ENCODE measurements at places on chromosomes 1 and 21.
A peak's percentile ranks its signal among the peaks of the same experiment; 100 is the strongest.

GRCh38 chr21:32800056-32800455 lies 28.5 kb upstream of the PAXBP1 start:
- no peak for DNase-seq

DNA sequence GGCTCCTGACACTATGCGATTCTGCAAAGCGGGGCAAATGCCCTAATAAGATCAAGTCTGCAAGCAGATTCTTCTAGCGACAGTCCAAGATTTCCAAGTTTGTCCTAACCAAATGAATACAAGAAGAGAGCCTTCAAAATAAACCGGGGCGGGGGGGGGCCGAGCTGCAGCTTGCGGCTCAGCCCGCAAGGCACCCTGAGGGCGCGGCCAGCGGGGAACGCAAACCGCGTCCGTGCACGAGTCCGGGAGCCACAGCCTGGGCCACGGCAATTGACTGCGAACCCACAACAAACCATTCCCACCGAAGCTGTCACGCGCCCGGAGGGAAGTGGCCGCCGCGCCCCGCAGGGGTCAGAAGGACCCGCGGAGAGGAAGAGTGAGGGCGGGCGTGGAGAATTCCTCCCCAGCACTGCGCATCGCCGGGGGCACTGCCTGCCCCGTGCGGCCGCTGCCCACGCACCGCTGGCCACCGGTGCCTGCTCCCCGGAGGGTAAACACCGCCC lies 687 bp downstream of the TGFBR3 start:
- no peak for DNase-seq

DNA sequence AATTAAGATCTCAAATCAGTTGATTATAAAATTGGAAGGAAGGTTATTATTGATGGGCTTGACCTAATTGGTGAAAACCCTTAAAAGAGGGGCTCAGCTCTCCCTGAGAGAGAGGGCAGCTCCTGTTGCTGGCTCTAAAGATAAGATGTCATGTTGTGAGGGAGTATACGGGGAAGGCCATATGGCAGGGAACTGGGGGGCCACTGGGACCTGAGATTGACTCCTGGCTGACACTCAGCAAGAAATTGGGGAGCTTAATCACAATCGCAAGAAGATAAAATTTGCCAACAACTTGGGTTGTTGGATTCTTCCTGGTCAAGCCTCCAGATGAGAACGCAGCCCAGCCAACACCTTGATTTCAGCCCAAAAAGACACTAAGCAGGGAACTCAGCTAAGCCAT lies 69.7 kb upstream of the KCNJ6 start:
- DNase-seq = no peak

GRCh38 chr1:29124366-29125236 lies 898 bp upstream of the TMEM200B start:
- DNase-seq = no peak

DNA sequence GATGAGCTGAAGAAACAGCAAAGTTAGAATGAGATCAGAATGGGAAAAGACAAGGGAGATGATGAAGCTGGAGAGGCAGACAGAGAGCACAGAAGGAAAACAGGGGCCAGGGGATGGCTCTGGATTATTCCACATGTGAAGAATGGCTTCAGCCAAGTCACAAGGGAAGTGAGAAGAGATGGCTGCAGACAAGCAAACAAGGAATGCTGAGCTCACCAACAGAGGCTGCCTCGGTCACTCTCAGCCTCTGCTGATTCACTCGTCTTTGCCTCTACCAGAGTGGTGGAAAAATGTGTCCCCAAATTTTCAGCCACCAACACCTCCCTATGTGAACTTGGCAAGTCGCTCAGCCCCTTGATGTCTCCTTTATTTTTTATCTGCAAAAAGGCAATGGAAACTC lies 46.7 kb downstream of the TRABD2B start:
- DNase-seq = no peak

- DNase-seq = no peak
These were observed 32.0 kb downstream of the ACTN2 start for GRCh38 chr1:236718328-236718727.

DNA sequence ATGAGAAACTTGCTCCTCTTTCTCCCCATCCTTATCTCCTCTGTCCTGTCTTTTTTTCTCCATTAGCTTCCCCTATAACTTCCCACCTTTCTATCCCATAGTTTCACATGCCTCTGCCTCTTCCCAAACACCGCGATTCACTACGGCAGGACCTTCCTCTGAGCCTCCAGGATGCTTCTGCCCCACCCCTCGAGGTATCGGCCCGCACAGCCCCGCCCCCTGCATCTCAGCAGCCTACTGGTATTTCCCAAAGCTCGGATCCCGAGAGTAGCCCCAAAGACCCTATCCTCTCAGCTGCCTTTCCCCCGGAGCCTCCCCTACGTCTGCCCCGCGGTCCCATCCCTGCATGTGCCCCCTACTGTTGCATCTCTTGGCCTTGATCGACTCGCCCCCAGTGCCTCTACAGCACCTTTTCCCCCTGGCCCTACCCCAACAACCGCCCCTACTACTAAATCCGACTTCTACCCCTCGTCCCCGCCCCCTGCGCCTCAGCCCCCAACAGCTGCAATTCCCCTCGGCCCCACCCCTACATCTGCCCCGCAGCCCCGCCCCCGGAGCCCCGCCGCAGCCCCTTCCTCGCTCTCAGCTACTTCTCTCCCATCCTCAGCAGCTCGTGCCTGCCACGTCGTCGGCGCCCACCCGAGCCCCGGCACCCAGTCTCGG lies 512 bp downstream of the PIAS3 start:
- no peak for DNase-seq

GRCh38 chr1:36576551-36577110 lies 93.9 kb upstream of the CSF3R start:
- no peak for DNase-seq

GRCh38 chr1:175822580-175822979 lies 79.2 kb upstream of the TNR start:
- DNase-seq = no peak

DNA sequence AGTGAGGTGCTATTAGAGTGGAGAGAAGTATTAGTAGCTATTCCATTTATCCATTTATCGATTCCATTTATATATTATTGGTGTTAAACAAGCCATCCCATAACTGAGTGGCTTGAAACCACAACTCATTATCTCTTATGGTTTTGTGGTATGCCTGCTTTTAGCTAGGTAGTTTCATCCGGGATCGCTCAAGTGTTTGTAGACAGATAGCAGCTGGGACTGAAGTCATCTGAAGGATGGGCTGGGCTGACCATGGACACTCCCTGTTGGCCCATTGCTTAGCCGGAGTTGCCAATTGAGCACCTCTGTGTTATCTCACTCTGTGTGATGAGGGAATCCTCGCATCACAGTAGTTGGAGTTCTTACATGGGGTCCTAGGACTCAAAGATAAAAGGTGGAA lies 622.5 kb downstream of the PLA2G4A start:
- DNase-seq = no peak

GRCh38 chr1:65104854-65105534 lies 43.0 kb upstream of the AK4 start:
- no peak for DNase-seq

GRCh38 chr1:161244888-161245287 lies 6.9 kb upstream of the NR1I3 start:
- no peak for DNase-seq

DNA sequence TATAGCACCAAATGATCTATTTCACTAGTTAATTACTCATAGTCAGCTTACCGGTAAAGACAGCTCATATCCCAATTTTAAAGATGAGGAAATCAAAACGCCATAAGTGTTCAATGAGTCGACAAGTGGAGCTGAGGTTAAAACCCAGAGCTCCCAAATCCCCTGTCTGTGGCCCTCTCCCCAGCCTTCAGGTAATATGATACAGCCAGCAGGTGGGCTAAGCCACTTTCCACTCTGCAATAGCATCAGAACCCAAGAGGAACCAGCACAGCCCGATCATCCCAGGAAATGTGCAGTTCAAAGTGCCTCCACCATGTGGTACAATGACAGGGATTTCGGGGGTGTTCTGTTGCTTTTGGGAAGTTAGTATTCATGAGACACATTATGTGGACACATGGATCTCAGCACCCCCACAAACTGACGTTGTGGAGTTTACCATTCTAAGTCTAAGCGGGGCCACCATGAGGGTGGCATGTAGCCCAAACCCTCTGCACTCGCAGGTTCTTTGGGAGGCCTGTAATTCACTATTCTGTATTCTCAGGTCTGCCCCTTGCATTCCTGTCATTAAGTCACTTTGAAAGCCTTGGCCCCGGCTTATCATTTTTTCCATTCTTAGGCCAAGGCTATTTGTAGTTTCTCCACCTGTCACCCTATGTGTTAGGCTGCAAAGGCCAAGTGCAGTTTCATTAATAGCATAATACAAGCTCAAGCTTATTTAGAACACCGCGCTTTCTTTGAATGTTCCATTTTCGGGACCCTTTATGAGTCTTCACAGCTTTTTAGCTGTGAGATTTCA lies 26.3 kb upstream of the ACTN2 start:
- no peak for DNase-seq

DNA sequence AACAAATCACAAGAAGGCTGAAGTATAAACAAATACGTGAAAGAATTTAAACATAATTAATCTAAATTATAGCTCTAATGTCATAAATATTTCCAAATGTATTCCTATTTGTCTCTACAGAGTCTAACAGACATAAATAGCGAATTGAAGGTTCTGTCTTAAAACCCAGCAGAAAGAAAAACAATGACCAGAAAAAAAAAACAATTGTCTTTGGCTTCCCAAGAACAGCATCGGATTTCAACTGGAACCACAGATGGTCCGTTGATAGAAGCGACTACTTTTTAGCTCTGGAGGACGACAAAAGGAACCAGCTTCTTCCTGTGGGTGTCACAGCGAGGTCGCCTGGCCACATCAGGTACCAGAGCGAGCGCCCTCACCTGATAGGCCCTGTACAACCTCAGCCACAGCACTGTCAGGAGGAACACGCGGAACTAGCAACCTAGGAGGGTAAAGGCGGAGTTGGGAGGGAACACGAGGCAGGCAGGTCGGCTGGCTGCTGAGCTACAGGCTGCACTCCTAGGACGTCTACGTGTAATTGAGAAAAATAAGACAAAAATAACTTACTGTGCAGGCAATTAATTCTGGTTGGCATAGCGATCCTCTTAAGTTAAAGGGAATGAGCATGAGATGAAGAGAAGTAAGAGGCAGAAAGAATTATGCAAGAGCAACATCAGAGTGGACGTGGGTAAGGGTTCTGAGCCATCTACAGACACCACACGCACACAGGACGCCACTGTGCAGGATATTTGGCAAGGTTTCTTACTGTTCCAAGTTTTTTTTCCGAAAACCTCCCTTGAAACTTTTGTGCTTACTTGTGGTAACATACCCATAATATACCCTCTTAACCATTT lies 16.7 kb upstream of the PRDM15 start:
- no peak for DNase-seq

- DNase-seq = peak; percentile 68
These were observed 255.9 kb downstream of the NFIA start for GRCh38 chr1:61337981-61338848.

DNA sequence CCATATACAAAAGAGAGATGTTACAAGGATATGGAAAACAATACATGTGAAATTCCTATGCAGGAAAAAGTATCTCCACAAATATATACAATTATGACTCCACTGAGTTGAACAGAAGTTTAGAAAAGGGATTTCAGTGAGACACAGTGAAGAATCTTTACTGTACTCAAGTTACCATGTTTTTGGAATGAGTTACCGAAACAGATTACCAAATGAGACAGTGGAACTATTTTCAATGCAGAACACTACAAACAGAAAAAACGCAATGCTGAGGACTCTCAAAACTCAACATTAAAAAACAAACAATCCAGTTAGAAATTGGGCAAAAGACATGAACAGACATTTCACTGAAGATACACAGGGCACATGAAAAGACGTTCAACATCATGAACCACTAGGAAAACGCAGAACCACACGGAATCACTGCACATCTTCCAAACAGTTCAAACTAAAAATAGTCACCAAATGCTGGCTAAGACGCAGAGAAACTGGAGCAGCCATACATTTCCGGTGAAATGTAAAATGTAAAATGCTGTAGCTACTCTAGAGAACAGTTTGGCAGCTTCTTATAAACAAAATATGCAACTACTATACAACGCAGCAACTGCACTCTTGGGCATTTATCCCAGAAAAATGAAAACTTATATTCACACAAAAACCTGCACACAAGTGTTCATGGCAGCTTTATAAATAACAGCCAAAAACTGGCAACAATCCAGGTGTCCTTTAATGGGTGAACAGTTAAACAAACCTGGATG lies 118.7 kb downstream of the UBR4 start:
- DNase-seq = peak; percentile 30

GRCh38 chr1:89547563-89548116 lies 23.0 kb downstream of the LRRC8B start:
- DNase-seq = peak; percentile 86

DNA sequence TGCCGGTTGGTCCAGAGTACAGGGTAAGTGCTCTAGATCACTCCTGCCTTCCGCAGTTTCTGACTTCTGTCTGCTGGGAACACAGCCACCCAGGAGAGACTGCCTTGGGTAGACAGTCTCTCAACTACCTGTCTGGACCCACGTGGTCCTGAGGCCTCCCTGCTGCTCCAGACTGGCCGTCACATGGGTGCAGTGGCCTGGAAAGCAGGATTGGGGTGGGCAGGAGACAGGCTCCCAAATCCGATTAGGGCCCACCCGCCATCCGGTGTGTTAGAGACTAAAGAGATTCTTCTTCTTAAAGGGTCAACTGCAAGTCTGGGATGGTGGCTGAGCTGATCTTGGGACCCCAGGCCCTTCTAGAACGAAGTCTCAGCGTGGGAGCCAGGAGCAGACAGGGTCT lies 105.5 kb downstream of the EBNA1BP2 start:
- DNase-seq = no peak

DNA sequence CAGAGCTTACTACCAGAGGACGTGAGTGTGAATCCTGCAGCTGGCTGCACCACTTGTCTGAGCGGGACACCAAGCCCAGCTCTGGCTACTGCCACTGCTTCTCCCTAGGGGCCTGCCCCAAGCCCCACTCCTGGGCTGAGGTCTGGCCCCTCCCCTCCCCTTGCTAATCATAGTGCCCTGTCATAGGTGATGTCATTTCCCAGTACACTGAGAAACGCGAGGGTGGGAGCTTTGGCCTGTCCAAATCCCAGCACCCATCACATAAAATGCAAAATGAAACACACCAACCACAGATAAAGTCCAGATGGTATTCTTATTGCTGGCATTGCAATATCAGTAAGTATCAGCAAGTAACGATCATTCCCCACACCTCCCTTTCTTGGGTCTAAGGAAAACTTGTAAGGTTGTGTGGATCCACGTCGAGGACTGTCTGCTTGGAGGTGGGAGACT lies 77.7 kb downstream of the TOMM20 start:
- no peak for DNase-seq

GRCh38 chr1:37570528-37571334 lies 14.0 kb downstream of the DNALI1 start:
- no peak for DNase-seq

All from NCI-H446 (cell line).